Uterus (tissue), 4 donors: ENCODE measurements at places on chromosomes 5 and 9. TPM values are rescaled to one million over a fixed set of nuclear protein-coding genes. Genes with fewer than 3 reads are reported as not detected.

GRCh38 chr5:14526493-14526892 is 55.1 kb upstream of the OTULINL start:
- H3K36me3 ChIP-seq = no peaks in the 10 kb centered on the region
- no peak overlapping the region for H3K27ac ChIP-seq
- no peak overlapping the region for H3K4me3 ChIP-seq

DNA sequence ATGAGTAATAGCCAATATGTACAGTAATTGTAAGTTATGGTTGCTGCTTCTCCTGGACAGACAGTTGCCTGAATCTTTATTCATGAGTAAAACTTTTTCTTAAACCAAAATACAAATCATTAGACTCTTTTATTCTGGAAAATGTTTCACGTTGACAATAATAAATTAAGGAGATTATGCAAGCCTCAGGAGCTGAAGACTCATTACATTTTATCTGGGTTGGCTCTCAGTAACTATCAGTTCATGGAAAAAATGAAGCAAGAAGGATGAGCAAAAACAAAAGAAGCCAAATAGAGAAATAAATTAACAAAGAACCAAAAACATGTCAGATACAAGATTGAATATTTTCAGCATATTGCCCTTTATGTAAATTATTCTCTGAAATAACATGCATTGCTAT is 88.9 kb upstream of the PRR16 start:
- no peaks in the 10 kb centered on the region for H3K36me3 ChIP-seq
- no peak overlapping the region for H3K4me3 ChIP-seq
- peak overlapping the region; percentile 60 for H3K27ac ChIP-seq
- DNase-seq = no peak

- no peaks in the 10 kb centered on the region for H3K4me1 ChIP-seq
- H3K27me3 ChIP-seq = no peaks in the 10 kb centered on the region
Observed at GRCh38 chr5:179866241-179867078, 7.8 kb upstream of the MRNIP start.

- H3K4me1 ChIP-seq = no peaks in the 10 kb centered on the region
- no peaks in the 10 kb centered on the region for H3K27me3 ChIP-seq
- H3K27ac ChIP-seq = no peak overlapping the region
- DNase-seq = no peak
- no peak overlapping the region for H3K4me3 ChIP-seq
Observed at GRCh38 chr5:157213527-157214243, 33.0 kb downstream of the ITK start.

DNA sequence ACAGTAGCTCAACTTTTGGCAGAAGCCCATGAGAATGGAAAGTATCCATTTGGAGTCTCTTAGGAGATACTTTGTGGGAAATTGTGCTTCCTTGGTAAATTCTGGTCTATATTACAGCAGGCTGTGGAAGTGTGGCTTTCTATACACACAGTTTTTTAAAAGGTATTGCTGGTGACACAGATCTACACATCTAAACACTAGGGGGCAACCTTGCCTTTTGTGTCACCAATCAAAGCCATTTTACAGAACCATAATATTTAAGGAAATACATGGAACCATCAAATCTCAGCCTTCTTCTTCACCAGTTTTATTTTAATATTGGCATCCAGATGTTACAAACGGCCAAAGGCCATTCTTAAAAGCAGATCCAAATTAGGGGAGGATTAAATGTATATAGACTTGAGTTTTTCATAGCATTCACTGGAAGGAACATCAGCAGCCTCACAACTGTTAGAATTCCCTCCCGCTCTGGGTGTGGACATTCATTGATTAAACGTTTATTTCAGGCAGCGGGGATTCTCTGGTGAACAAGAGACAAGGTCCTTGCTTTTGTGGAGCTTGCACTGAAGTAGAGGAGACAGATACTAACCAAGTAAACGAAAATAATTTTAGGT is 132.4 kb upstream of the EPB41L4A start:
- no peak overlapping the region for H3K4me3 ChIP-seq
- DNase-seq = peak; percentile 52
- H3K36me3 ChIP-seq = no peaks in the 10 kb centered on the region
- no peaks in the 10 kb centered on the region for H3K4me1 ChIP-seq

- H3K4me1 ChIP-seq = no peaks in the 10 kb centered on the region
- H3K27ac ChIP-seq = peak overlapping the region; percentile 94
- H3K4me3 ChIP-seq = peak overlapping the region; percentile 86
- no peaks in the 10 kb centered on the region for H3K27me3 ChIP-seq
- no peak for DNase-seq
- no peaks in the 10 kb centered on the region for H3K36me3 ChIP-seq
Observed at GRCh38 chr5:97182571-97183099, 412 bp downstream of the RIOK2 start.

GRCh38 chr5:178349075-178349511 is 116.5 kb upstream of the PHYKPL start:
- H3K27ac ChIP-seq = no peak overlapping the region
- no peak for DNase-seq
- no peaks in the 10 kb centered on the region for H3K27me3 ChIP-seq
- no peak overlapping the region for H3K4me3 ChIP-seq
- no peaks in the 10 kb centered on the region for H3K36me3 ChIP-seq

GRCh38 chr5:33075731-33076130 is 364.6 kb downstream of the NPR3 start:
- no peak overlapping the region for H3K4me3 ChIP-seq
- H3K27ac ChIP-seq = no peak overlapping the region
- H3K4me1 ChIP-seq = no peaks in the 10 kb centered on the region

DNA sequence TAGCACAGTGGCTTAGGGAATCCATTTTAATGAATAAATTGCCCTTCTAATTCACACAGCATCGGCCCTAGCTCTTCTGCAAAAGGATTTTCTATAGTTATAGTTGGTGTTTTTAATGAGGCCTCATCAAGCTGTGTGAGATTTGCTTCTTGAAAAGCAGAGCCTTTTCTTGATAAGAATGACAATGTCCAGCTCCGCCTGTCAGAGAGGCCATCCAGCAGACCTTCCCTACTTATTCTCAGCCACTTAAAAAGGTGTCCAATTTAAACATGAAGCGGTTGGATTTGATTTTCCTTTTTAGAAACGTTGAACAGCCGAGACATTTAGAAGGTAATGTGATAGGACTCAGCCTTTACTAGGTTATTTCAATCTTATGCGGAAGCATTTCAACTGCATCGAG is 134.4 kb downstream of the ZNF608 start:
- no peaks in the 10 kb centered on the region for H3K36me3 ChIP-seq
- H3K4me3 ChIP-seq = no peak overlapping the region
- no peak overlapping the region for H3K27ac ChIP-seq
- no peak for DNase-seq

- no peak for DNase-seq
- H3K4me1 ChIP-seq = no peaks in the 10 kb centered on the region
- H3K27ac ChIP-seq = no peak overlapping the region
- no peaks in the 10 kb centered on the region for H3K36me3 ChIP-seq
- no peaks in the 10 kb centered on the region for H3K27me3 ChIP-seq
Observed at GRCh38 chr5:133450286-133450685, 162.1 kb downstream of the FSTL4 start.

GRCh38 chr9:129290606-129291005 is 112.5 kb upstream of the IER5L start:
- no peak overlapping the region for H3K4me3 ChIP-seq
- no peak overlapping the region for H3K27ac ChIP-seq
- peak; percentile 12 for DNase-seq
- no peaks in the 10 kb centered on the region for H3K4me1 ChIP-seq
- H3K36me3 ChIP-seq = no peaks in the 10 kb centered on the region

- H3K4me1 ChIP-seq = peaks cover 7% of the 10 kb centered on the region
- H3K27ac ChIP-seq = peak overlapping the region; percentile 97
- peak overlapping the region; percentile 65 for H3K4me3 ChIP-seq
- H3K36me3 ChIP-seq = no peaks in the 10 kb centered on the region
Observed at GRCh38 chr5:56480078-56480704, 247.1 kb upstream of the ANKRD55 start.

DNA sequence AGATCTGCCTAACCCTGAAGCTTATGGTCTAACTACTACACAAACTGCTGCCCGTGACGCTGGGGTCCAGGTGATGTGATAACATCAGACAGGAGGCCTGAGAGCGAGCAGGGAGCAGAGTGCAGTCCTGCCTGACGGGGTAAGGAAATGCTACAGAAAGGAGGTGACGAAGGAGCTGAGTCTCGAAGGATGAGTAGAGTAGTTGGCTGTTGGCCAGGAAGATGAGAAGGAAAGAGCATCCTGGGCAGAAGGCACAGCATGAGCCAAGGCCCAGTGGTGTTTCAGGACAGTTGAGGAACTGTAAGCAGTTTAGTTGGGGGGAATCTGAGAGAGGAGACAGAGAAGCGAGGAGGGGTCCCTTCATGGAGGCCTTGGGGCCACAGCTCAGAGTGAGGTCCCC is 136.0 kb upstream of the TBC1D2 start:
- no peak overlapping the region for H3K4me3 ChIP-seq
- no peak overlapping the region for H3K27ac ChIP-seq
- no peaks in the 10 kb centered on the region for H3K36me3 ChIP-seq

DNA sequence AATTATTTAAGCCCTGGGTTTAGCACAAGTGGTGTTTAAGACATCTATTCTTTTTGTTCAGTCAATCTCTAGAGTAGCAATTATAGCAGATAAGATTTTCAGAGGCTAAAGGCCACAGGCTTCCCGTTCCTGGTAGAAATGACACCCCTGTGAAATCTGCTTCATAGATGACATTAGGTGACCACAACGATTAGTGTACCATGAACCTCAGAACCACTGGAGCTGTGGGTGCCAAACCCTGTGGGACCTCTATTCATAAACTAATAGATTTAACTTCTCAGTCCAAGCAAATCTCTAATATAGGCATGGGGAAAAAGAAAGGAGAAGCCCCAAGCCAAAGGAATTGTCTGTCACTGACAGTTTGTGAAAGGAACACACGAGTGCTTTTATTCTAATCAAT is 207.4 kb downstream of the ARRDC3 start:
- no peak overlapping the region for H3K4me3 ChIP-seq
- DNase-seq = no peak
- no peak overlapping the region for H3K27ac ChIP-seq
- no peaks in the 10 kb centered on the region for H3K4me1 ChIP-seq
- no peaks in the 10 kb centered on the region for H3K36me3 ChIP-seq

DNA sequence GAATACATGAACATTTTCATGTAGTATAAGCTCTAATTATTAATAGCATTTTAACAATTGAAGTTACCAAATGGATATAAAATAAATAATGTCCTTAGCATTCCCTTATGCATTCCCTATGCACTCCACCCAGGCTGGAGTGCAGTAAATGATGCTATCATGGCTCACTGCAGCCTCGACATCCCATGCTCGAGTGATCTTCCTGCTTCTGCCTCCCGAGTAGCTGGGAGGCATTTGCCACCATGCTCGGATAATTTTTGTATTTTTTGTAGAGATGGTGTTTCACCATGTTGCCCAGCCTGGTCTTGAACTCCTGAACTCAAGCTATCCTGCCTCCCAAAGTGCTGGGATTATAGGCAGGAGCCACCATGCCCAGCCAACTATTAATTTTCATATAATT is 184.0 kb downstream of the PBX3 start:
- no peaks in the 10 kb centered on the region for H3K27me3 ChIP-seq
- H3K27ac ChIP-seq = no peak overlapping the region
- H3K4me3 ChIP-seq = no peak overlapping the region
- no peaks in the 10 kb centered on the region for H3K4me1 ChIP-seq

GRCh38 chr5:158739951-158740757 is 359.6 kb downstream of the EBF1 start:
- no peaks in the 10 kb centered on the region for H3K4me1 ChIP-seq
- DNase-seq = peak; percentile 74
- no peak overlapping the region for H3K4me3 ChIP-seq
- no peaks in the 10 kb centered on the region for H3K36me3 ChIP-seq

GRCh38 chr9:73775757-73776156 is 624.1 kb downstream of the ANXA1 start:
- no peaks in the 10 kb centered on the region for H3K27me3 ChIP-seq
- H3K27ac ChIP-seq = no peak overlapping the region
- DNase-seq = no peak
- H3K36me3 ChIP-seq = no peaks in the 10 kb centered on the region
- no peak overlapping the region for H3K4me3 ChIP-seq

DNA sequence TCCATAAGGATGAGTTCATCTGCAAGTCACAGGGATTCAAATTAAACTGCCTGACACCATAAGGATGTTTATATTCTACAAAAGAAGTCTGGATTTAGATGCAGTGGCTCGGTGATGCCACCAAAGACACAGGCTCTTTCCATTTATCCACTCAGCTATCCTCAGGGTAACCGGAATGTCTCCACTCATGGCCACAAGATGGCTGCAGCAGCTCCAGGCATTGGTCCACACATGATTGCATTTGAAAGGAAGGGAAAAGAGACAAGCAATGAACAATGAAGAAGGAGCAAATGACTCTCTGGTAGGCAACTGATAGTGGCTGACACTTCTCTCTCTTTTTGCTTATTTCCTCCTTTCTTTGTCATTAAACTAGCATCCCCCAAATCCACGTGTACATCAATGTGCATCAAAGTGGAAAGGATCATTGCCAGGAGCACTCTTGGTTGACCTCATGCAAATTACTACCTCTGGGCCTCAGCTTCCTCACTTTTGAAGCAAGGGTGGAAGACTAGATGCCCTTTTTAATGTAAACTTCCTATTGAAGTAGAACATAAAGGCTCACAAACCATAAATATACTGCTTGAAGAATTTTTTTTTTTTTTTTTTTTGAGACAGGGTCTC is 7.2 kb upstream of the SNX30 start:
- no peaks in the 10 kb centered on the region for H3K4me1 ChIP-seq
- no peak overlapping the region for H3K4me3 ChIP-seq
- H3K36me3 ChIP-seq = no peaks in the 10 kb centered on the region
- H3K27ac ChIP-seq = no peak overlapping the region
- H3K27me3 ChIP-seq = no peaks in the 10 kb centered on the region
- no peak for DNase-seq

GRCh38 chr5:100444961-100445360 is 90.2 kb upstream of the FAM174A start:
- H3K4me3 ChIP-seq = no peak overlapping the region
- H3K4me1 ChIP-seq = no peaks in the 10 kb centered on the region
- no peaks in the 10 kb centered on the region for H3K36me3 ChIP-seq

GRCh38 chr5:4313138-4313537 is 717.5 kb downstream of the IRX1 start:
- H3K4me3 ChIP-seq = no peak overlapping the region
- no peaks in the 10 kb centered on the region for H3K27me3 ChIP-seq
- no peak for DNase-seq
- H3K4me1 ChIP-seq = no peaks in the 10 kb centered on the region

HTR1A gene
- total RNA-seq = not detected

SLC6A18 gene
- total RNA-seq = not detected

ANKDD1B gene
- total RNA-seq = not detected

LAMC3 gene
- total RNA-seq = 4.1 TPM

BHMT2 gene
- 5.3 TPM for total RNA-seq

SLC46A2 gene
- total RNA-seq = not detected

GPR150 gene
- not detected for total RNA-seq

PLEKHG4B gene
- total RNA-seq = under 0.01 TPM

CCL28 gene
- 4.1 TPM for total RNA-seq

GRIN1 gene
- total RNA-seq = not detected

EQTN gene
- total RNA-seq = not detected

ACOT12 gene
- 0.55 TPM for total RNA-seq

SEMA6A gene
- 118 TPM for total RNA-seq

ANKS6 gene
- 2.6 TPM for total RNA-seq

CSF2 gene
- total RNA-seq = not detected

TAF11L5 gene
- not detected for total RNA-seq

FOXD4 gene
- total RNA-seq = not detected

SEMA5A gene
- 129 TPM for total RNA-seq

WNT8A gene
- total RNA-seq = not detected

PDE8B gene
- total RNA-seq = 54.4 TPM

MUSK gene
- not detected for total RNA-seq

DOK3 gene
- 3.6 TPM for total RNA-seq

GGTA1 gene
- total RNA-seq = 0.77 TPM
